ENCODE measurements at places on chromosomes 5 and 9.

- no peak for DNase-seq
These were observed 89.0 kb downstream of the DRD1 start for GRCh38 chr5:175354964-175355363.

DNA sequence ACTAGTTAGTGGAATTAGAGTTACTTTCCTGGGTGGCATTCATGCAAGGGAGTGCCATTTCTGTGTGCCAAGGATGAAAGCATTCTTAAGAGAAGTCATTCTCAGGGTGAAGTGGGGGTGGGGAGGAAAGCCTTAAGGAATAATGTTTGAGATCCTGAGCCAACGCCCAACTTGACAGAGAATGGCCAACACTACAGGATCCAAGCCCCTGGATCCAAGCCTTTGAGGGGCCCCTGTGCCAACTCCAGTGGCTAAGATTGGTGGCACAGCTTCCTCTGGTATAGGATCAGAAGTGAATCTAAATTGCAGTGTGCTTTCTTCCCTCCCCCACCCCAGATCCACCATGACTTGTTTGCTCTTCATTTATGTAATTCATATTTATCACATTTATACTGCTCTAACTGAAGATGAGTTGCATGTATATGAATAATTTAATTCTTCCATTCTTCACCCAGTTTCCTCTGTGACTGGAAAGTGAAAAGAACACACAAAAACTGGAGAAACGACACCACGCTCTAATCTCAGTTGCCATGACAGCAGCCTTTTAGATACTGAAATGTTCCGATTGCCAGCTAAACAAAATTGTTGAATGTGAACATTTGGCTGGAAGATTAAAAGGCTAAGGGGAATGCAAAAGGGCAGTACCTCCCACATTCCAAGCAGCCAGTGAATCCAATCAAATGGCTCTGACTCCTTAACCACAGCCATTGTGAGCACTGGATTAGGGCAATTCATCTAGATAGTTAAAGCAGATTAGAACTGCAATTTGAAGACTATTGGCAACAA lies 4.5 kb downstream of the ZNF608 start:
- DNase-seq, result no peak

DNA sequence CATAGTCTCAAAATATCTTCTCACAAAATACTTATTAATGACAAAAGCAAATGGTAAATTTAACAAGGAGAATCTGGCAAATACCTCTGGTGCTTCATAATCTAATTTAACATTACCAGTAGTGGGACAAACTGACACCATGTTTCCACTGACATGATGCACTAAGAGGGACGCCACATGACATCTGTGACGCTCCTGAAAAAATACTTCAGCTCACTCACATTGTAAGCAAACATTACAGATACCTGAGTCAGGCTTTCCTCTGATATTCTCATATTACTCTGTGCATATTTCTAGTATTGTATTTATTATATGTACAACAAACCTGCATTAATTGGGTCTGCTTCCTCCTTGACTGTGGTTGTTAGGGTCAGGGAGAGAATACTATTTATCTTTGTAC lies 56.7 kb upstream of the OSMR start:
- no peak for DNase-seq

- DNase-seq, result peak; percentile 8
These were observed 512.3 kb upstream of the DAP start for GRCh38 chr5:11273180-11273903.

DNA sequence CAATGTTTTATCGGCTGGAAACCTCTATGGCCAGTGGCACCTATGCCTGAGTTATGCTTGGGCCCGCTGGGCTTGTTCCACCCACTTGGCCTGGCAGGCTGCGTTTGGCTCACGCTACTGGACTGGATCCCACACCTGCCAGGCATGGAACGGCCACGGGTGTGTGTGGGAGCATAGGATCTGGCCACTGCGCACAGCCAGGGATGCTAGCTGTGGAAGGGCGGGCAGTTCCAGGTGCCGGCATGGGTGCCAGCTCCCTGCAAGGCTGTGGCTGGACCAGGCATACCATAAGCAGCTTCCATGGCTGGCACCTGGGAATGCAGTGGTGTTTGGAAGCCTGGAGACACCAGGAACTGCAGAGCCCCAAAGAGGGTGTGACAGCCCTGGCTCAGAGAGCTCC lies 1063.9 kb upstream of the ACO1 start:
- DNase-seq, result no peak

DNA sequence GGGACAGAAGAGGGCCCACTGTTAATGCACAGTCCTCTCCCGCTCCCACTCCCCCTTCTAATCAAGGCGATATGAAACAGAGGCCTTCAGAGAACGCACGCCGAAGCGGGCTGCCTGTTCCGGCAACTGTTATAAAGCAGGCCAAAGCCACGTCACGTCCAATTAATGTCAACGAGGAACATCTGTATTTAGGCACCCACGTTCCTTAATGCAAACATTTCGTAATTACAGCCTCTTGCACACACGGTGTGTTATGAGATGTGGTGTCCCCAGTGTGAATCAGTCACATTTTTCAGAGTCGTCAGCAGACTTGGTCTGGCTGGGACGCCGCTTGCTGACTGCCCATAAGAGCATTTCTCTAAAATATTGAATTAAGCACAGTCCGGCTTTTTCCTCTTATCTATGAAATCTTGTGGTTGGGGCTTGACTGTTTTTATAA lies 339.0 kb downstream of the NSG2 start:
- DNase-seq, result no peak

GRCh38 chr9:77751341-77752091 lies 103.4 kb upstream of the GNA14 start:
- no peak for DNase-seq

GRCh38 chr5:41686767-41687166 lies 176.4 kb upstream of the PLCXD3 start:
- DNase-seq, result no peak

GRCh38 chr9:79858508-79858907 lies 286.7 kb downstream of the TLE4 start:
- DNase-seq, result no peak

DNA sequence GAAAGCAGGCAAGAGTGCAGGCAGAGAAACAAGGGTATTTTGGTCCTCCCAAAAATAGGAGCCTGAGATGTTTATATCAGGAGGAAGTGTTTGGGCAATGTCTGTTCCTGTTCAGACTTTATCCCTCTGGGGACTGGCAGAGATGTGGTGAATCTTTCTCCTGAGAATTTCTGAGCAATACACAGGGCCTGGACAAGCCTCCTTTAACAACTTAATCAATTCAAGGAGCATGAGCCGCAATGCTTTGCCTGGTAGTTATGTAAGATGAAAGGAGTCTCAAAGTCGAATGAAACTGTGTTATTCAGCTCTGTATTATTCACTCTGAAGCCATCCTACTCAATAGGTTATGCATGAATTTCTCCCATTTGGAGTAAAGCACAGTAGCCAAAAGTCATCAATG lies 365.6 kb downstream of the MAN2A1 start:
- no peak for DNase-seq

- no peak for DNase-seq
These were observed 7.8 kb upstream of the TNFAIP8 start for GRCh38 chr5:119347991-119348390.

DNA sequence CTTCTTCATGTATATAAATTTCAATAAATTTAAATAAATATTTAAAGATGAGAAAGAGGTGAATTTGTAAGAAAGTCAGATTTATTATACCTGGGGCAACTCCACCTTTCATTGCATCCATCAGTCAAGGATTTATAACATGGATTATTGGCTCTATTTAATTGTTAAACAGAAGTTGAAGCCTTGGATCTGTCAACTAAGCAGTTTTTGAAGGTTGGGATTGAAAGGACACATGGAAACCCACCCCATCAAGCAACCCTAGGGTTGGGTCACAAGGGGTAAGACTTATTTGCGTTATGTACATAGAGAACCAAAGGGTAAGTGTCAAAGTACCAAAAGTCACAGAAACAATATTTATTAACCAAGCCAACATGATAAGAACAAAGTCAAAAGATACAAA lies 342.5 kb downstream of the ELAVL2 start:
- DNase-seq, result no peak

GRCh38 chr5:82142928-82143577 lies 135.1 kb downstream of the RPS23 start:
- DNase-seq, result no peak

DNA sequence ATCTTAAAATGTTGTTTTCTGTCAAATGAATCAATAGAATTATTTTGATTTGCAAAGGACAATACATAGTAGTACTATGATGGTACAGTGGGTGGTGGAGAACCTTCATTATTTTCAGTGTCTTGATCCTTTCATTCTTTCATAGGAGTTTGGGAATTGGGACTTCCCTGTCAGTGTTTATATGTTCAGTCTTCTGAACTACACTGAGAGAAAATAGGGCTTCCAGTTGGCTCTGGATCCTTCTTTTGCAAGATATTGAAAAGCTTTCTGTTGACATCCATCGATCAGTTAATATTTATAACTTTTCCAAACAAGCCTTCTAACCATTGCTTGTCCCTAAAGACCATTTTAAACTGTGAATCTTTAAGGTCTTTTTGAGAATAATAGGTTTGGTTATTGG lies 94.7 kb downstream of the XRCC4 start:
- DNase-seq, result no peak

- DNase-seq, result no peak
These were observed 129.1 kb downstream of the MACROH2A1 start for GRCh38 chr5:135269931-135270421.

- no peak for DNase-seq
These were observed 3.0 kb upstream of the PROB1 start for GRCh38 chr5:139397921-139398320.

DNA sequence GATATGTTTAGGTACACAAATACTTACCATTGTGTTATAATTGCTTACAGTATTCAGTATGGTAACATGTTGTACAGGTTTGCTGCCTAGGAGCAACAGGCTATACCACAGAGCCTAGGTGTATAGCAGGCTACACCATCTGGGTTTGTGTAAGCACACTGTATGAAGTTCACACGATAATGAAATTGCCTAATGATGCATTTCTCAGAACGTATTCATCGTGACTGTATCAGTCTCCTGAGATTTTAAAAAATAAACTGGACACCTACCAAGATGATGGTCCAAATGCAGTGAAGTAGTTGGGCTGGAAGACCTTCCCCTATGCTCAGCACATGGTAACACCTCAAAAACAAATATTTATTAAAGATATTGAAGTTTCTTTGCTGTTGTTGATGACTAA lies 103.3 kb upstream of the NFIB start:
- no peak for DNase-seq

DNA sequence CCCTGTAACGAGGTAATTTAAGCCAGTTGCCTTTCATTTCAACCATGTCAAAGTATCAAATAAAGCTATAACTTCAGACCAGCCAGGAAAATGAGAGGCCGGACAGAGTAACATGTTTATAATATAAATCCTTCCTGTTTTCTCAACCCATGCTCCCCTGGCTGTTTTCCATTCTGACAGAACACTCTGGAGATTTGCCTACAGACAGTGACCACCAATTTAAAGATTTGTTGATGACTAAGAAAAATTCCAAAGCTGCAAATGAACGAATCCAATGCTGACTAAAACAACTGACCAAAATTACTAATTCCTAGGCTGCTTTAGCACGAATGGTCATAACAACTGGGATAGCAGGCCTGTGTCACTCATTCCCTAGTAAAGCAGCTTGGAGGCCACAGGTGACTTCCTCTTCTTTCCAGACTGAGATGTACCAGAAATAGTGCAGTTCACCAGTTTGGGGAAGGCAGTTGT lies 141.4 kb downstream of the AOPEP start:
- DNase-seq, result no peak

- DNase-seq, result no peak
These were observed 292.0 kb downstream of the NSG2 start for GRCh38 chr5:174337276-174338184.

- DNase-seq, result no peak
These were observed 28.6 kb downstream of the LSM11 start for GRCh38 chr5:157772127-157772526.

DNA sequence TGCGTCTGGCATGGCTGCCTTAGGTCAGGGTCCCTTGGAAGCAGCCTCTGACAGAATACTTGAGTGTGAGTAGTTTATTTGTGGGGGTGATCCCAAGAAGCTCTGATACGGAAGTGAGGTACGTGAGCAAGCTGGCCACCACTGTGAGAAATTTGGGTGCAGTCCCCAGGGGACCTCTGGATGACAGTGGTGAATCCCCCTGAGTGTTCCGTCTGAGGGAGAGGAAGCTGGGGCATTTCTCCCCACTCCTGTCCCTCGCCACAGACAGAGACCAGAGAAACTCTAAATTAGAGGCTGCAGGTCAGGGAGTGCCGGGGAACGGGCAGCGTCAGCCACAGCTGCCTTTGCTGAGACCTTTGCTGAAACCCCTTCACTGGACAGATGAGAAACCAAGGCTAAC lies 155.9 kb upstream of the COL5A1 start:
- DNase-seq, result no peak

- no peak for DNase-seq
These were observed 58.8 kb downstream of the GNG10 start for GRCh38 chr9:111720174-111720573.

- no peak for DNase-seq
These were observed 1.9 kb downstream of the ALDH1A1 start for GRCh38 chr9:72950875-72951442.

GRCh38 chr9:107513464-107514100 lies 24.0 kb upstream of the KLF4 start:
- DNase-seq, result no peak

DNA sequence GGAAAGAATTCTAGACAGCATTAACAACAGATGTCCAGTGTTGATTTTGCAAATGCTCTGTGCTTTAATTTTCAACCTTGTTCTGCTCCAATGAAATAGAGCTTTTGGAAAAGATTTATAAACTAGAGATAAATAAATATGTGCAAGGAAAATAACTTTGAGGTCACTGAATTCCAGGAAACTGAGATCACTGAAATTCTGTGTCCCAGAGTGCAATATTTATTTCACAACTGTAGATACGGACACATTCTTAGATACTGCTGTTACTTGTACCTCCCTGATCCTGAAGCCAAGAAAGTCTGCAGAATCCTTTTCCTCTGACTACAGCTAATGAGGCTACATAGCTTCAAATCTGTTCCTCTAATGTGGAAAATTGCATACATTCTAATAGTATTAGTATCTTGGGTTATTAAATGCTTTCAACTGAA lies 222.9 kb downstream of the DOCK8 start:
- DNase-seq, result no peak

GRCh38 chr5:109939116-109939682 lies 249.5 kb downstream of the MAN2A1 start:
- DNase-seq, result no peak

- no peak for DNase-seq
These were observed 80.3 kb downstream of the EPB41L4A start for GRCh38 chr5:112338681-112339337.

Measured in hypothalamus (tissue), 51 donors.